Memory B cell (primary cell): ENCODE measurements at places on chromosomes 11 and 22.

- peaks cover 56% of the 10 kb centered on the region for H3K4me1 ChIP-seq
- peaks cover 38% of the 10 kb centered on the region for H3K36me3 ChIP-seq
- H3K27me3 ChIP-seq = no peaks in the 10 kb centered on the region
- peak overlapping the region; percentile 74 for H3K27ac ChIP-seq
These were observed 52.7 kb downstream of the TBC1D22A start for GRCh38 chr22:46815132-46815531.

- H3K27me3 ChIP-seq = peaks cover 4% of the 10 kb centered on the region
- DNase-seq = no peak
- H3K4me1 ChIP-seq = peaks cover 2% of the 10 kb centered on the region
- H3K36me3 ChIP-seq = no peaks in the 10 kb centered on the region
- peak within 1 kb of the TSS; percentile 54 for H3K4me3 ChIP-seq
These were observed at the start of gene RAB38 for GRCh38 chr11:88174709-88175568. Gene RAB38, minus strand, starts transcription at chr11:88175443. Its CDS starts 59 bp downstream, at chr11:88175384.

DNA sequence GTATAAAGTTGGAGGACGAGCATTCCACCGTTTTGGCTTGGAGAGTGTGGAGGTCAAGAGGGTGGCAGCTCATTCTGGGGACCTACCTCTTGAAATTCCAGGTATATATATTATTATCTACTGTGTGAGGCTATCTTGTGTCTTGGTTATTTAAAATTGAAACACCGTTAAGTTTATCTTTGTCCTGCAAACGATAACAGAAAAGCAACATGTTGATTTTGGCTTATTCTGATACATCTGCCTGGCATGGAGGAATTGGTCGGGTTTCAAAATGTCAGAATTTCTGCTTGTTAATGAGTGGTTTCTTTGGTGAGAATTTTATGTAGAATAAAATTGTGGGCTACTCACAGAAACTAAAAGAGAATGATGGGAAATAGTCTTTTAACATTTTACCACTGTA is 54.4 kb downstream of the SVIP start:
- H3K27me3 ChIP-seq = peaks cover 6% of the 10 kb centered on the region
- no peak overlapping the region for H3K4me3 ChIP-seq
- no peak overlapping the region for H3K27ac ChIP-seq
- H3K4me1 ChIP-seq = peaks cover 2% of the 10 kb centered on the region
- H3K36me3 ChIP-seq = no peaks in the 10 kb centered on the region
- DNase-seq = no peak

DNA sequence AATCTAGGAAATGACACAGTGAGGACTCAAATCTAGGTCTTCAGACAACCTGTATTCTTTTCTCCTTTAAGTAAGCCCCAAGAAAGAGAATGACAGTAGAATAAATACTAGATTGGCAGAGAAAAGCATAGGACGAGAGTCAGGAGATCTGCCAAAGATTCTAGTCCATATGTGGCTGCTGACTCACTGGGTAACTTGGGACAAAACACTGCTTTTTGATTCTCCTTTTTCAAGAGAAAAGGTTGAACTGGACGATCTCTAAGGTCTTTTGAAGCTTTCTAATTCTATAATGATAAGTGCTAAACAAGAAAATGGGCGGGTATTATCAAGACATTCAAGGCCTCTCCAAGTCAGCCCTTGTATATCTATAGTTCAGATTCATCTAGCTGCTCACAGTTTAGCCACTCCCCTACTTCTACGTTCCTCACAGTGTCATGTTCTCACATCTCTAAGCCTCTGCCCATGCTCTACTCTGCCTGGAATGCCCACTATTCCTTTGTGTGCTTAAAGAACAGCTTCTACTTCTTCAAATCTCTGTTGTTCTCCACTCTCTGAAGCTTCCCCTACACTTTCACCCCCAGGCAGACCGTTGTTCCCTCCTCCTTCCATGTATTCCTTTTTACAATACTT is 53.0 kb downstream of the RELT start:
- H3K36me3 ChIP-seq = peaks cover 1% of the 10 kb centered on the region
- H3K4me1 ChIP-seq = peaks cover 9% of the 10 kb centered on the region
- H3K27ac ChIP-seq = no peak overlapping the region
- no peaks in the 10 kb centered on the region for H3K27me3 ChIP-seq

DNA sequence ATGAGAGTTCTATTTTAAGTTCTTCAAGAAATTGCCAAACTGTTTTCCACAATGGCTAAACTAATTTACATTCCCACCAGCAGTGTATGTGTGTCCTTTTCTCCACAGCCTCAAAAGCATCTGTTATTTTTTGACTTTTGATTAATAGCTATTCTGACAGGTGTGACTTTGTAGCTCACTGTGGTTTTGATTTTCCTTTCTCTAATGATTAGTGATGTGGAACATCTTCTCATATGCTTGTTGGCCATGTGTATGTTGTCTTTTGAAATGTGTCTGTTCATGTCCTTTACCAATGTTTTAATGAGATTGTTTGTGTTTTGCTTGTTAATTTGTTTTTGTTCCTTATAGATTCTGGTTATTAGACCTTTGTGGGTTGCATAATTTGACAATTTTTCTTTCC is 18.0 kb upstream of the RAB38 start:
- H3K27ac ChIP-seq = no peak overlapping the region
- peaks cover 10% of the 10 kb centered on the region for H3K27me3 ChIP-seq
- peaks cover 4% of the 10 kb centered on the region for H3K36me3 ChIP-seq
- no peak for DNase-seq
- H3K4me3 ChIP-seq = no peak overlapping the region

DNA sequence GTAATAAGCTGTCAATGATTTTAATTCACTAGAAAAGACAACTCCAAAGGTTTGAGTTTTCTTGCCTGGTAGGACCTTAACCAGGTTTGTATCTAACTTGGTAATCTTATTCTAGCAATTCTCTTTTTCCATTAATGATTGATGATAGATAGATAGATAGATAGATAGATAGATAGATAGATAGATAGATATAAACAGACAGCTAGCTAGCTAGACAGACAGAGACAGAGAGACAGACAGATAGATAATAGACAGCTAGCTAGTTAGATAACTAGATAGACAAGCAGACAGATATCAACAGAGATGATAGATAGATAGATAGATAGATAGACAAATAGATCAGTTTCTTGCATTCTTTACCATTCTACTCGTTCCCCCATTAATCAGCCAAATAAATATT is 15.3 kb downstream of the TMPRSS6 start:
- no peak overlapping the region for H3K27ac ChIP-seq
- no peak for DNase-seq
- H3K4me1 ChIP-seq = peaks cover 4% of the 10 kb centered on the region
- H3K36me3 ChIP-seq = no peaks in the 10 kb centered on the region
- peaks cover 23% of the 10 kb centered on the region for H3K27me3 ChIP-seq

DNA sequence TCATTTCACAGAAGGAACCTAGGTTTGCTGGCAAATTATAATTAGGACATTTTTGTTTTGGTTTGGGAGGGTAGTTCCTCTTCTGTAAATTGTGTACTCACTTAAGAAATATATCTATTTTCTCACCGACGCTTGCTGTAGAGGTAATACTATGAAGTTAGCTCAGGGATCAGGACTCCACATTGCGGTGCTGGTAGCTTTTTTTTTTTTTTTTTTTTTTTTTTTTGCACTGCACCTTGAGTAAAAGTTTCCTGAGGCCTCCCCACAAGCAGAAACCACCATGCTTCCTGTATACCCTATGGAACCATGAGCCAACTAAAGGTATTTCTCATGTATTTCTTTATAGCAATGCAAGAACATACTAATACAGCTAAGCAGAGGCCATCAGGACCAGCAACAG is 14.7 kb downstream of the UBTFL1 start:
- H3K36me3 ChIP-seq = no peaks in the 10 kb centered on the region
- no peak overlapping the region for H3K4me3 ChIP-seq
- H3K4me1 ChIP-seq = no peaks in the 10 kb centered on the region
- no peak overlapping the region for H3K27ac ChIP-seq

GRCh38 chr22:49004484-49005399 is 822.9 kb downstream of the BRD1 start:
- no peaks in the 10 kb centered on the region for H3K36me3 ChIP-seq
- no peaks in the 10 kb centered on the region for H3K4me1 ChIP-seq
- no peak overlapping the region for H3K4me3 ChIP-seq
- no peak overlapping the region for H3K27ac ChIP-seq

GRCh38 chr11:76380159-76380976 is 564 bp downstream of the THAP12 start:
- no peaks in the 10 kb centered on the region for H3K27me3 ChIP-seq
- peak overlapping the region; percentile 92 for H3K27ac ChIP-seq
- peak; percentile 27 for DNase-seq
- H3K4me1 ChIP-seq = peaks cover 51% of the 10 kb centered on the region
- peak overlapping the region; percentile 93 for H3K4me3 ChIP-seq
- peaks cover under 1% of the 10 kb centered on the region for H3K36me3 ChIP-seq

DNA sequence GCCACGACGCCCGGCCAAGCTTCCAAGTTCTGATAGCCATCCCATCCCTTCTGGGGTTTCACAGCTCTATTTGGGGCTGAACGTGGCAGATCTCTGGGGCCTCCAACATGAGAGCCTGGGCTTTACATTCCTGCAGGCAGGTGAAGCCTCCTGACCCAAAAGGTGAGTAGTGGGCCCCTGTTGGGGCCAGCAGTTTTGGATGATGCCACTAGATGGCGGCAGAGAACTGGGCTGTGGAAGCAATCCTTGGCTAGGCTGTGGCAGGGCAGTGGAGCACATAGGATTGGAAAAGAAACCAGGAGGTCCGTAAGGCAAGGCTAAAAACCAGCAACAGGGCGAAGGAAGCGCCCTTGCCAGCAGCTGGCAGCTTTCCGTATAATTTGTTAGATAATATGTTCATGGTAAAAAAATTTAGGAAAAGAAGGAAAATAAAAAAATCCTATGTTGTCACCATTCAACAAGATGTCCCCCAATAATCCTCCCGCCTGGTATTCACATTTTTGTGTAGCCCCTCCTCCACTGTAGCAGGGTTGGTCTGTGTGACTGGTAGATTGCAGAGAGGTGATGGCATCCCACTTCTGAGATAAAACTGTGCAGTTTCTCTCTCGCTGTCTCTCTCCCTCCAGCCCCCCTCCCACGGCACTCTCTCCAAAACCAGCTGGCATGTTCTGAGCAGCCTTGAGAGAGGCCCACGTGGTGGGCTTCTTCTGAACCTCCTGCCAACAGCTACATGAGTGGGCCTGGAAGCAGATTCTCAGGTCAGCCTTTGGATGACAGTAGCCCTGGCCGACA is 43.6 kb upstream of the OR4B1 start:
- peak; percentile 62 for DNase-seq
- peaks cover 6% of the 10 kb centered on the region for H3K36me3 ChIP-seq
- peaks cover 9% of the 10 kb centered on the region for H3K4me1 ChIP-seq
- H3K4me3 ChIP-seq = no peak overlapping the region

- H3K4me3 ChIP-seq = no peak overlapping the region
- H3K4me1 ChIP-seq = no peaks in the 10 kb centered on the region
- peaks cover 2% of the 10 kb centered on the region for H3K27me3 ChIP-seq
- no peak for DNase-seq
- H3K27ac ChIP-seq = no peak overlapping the region
These were observed 77.1 kb upstream of the CD82 start for GRCh38 chr11:44488165-44488965.

DNA sequence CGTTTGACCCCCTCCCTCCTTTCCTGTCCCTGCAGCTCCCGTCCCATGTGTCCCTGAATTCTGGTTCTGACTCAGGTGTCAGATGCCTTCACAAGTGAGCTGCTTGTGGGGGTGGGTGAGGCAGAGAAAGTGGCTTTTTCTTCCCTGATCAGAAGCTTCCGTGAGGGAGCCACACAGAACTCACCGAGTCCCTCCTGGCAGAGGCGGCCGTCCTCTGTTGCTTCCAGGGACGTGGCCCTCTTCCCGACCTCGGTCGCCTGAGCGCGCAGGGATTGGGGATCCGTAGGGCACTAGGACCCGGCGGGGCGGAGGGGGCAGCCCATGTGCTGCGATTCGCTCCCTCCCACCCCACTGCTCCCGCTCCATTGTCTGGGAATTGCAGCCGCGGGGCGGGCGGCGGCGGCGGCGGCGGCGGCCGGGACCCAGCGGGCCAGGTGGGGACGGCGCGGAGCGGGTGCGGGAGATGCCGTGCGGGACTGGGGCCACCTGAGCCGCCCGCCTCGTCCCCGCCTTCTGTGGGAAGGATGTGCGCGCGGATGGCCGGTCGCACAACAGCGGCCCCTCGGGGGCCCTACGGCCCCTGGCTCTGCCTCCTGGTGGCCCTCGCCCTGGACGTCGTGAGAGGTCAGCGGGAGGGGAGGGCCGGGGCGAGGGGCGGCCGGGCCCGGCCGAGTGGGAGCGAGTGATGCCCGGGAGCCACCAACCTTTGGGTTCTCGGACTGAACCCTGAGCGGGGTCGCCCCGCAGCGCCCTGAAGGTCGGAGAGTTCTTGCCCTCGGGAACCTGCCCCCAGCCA is at the start of gene TMEM132A:
Gene TMEM132A (plus strand): TSS at position 351 of the 796 bp plus-strand sequence. CDS start 174 bp downstream, at position 525.
- H3K27ac ChIP-seq = peak within 1 kb of the TSS; percentile 61
- H3K4me1 ChIP-seq = peaks cover 34% of the 10 kb centered on the region
- H3K36me3 ChIP-seq = peaks cover 28% of the 10 kb centered on the region
- no peaks in the 10 kb centered on the region for H3K27me3 ChIP-seq
- peak within 1 kb of the TSS; percentile 74 for H3K4me3 ChIP-seq

DNA sequence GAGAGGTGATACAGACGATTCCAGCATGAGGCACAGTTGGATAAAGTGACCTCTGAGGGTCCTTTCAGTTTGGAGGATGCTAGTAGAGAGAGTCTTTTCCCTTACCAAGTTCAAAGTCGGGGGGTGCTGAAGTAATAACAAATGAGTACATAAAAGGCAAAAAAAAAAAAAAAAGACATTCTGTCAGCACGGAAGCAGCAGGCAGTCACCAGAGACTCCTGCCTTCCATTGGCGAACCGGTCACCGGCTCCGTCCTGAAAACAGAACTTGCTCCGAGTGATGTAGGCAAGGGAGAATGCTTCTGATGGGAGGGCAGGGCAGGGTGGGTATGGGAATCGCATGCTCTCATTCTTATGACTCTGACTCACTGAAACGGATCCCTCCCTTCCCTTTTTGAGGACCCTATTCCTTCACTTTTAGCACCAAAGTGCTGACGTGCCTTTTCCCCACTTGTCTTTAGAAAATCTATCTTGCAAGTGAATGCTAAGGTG is 65.9 kb downstream of the PRR5L start:
- no peaks in the 10 kb centered on the region for H3K36me3 ChIP-seq
- H3K27ac ChIP-seq = no peak overlapping the region
- peaks cover 6% of the 10 kb centered on the region for H3K27me3 ChIP-seq
- no peak for DNase-seq
- peaks cover 25% of the 10 kb centered on the region for H3K4me1 ChIP-seq

DNA sequence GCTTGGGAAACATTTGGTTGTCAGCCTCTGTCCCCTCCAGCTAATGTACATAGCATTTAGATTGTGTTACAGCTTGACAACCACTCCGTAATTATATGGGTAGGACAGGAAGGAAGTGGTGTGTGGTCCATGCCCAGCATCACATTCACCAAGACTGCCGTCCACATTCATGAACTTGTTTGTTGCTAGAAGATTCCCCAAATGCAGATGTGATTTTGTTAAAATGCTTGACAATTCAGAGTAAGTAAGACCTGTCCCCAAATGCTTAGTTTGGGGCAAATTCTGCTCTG is 1482.7 kb downstream of the TBC1D22A start:
- H3K27me3 ChIP-seq = peaks cover 16% of the 10 kb centered on the region
- DNase-seq = no peak
- H3K4me3 ChIP-seq = no peak overlapping the region
- H3K36me3 ChIP-seq = no peaks in the 10 kb centered on the region
- H3K4me1 ChIP-seq = no peaks in the 10 kb centered on the region
- H3K27ac ChIP-seq = no peak overlapping the region

- H3K4me1 ChIP-seq = no peaks in the 10 kb centered on the region
- no peak overlapping the region for H3K4me3 ChIP-seq
- H3K27me3 ChIP-seq = peaks cover 2% of the 10 kb centered on the region
- no peak overlapping the region for H3K27ac ChIP-seq
These were observed 48.2 kb upstream of the PARVA start for GRCh38 chr11:12329169-12329568.
